ENCODE measurements at places on chromosomes 5 and 9. TPM values are rescaled to one million over a fixed set of nuclear protein-coding genes. Genes with fewer than 3 reads are reported as not detected.
A peak's percentile ranks its signal among the peaks of the same experiment; 100 is the strongest.

Gene MYORG
- 0.21 TPM for polyA plus RNA-seq

- DNase-seq, result no peak
Measured at GRCh38 chr9:86459599-86460155, 105.5 kb upstream of the TUT7 start.

- no peak for DNase-seq
Measured at GRCh38 chr9:136779808-136780207, 11.3 kb upstream of the TMEM141 start.

DNA sequence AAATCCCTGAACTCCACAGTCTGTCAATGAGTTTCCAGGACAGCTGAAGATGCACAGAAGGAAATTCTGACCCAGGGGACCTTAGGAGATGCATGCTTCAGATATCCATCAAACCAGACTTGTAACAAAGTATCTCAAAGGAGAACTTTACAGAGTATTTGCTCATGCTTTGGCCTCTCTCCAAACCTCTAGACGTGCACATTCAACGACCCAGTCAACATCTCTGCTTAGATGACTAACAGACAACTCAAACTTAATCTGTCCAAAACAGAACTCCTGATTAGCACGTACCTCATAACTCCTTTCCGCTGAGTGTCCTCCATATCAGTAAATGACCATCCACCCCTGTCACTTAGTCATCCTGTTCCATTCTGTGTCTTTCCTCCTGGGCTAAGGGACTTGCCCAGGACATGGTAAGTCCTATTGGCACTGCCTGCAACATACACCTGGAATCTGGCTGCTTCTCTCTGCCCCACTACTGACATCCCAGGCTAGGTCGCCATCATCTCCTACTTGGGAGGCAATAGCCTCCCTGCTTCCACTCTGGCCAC, 107.4 kb downstream of the LMNB1 start:
- DNase-seq, result peak; percentile 64

Gene GGTA1
- polyA plus RNA-seq, result not detected

GRCh38 chr5:10752451-10752850, 8.6 kb downstream of the DAP start:
- DNase-seq, result no peak

DNA sequence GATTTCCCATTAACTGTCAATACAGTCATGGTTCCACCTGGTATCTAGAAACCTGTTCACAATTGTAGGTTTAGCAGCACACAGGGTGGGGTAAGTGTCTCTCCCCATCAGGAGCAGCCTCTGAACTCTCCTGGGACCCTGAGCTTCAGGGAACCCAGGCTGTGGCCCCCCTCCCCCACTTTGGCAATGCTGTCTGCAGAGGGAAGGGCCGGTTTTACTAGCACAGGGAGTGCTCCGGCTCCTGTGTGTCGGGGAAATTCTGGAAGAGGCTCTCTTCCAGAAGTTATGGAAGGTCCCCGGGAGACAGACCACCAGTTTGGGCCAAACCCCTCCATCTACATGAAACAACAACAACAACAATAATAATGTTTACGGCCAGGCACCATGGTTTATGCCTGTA, 9.9 kb downstream of the DAB2IP start:
- no peak for DNase-seq

Gene CER1
- polyA plus RNA-seq, result not detected

DNA sequence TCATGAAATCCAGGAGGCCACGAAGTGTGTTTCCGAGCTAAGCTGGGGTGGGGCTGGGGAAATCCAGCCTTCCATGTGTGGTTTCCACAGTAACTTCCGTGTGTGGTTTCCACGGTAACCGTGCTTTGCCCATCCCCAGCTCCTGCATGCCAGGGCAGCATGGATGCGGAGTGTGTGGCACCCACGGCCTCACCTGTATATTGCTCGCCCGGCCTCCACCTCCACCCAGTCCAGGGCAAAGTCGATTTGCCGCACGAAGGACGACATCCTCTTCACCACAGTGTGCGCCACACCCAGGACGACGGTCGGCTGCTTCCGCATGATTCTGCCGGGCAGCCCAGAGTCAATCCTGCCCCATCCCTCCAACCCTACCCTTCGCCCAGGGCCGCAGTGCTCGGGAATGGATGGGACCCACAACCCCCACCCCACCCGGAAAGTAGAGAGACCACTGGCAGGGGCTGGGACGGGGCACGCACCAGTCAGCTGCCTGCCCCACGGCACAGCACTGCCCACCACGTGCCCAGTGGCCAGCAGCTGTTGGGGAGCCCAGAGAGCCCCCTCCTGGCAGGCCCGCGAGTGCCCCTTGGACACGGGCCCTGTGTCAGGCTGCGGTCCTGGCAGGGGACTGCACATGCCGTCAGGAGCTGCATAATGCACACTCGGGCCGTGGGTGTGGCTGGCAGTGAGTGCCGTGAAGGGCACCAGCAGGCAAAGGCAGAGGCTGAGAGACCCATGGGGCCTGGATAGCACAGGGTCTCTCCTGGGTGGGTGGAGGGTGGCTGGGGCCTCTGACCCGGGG, 39.0 kb upstream of the NSMF start:
- DNase-seq, result no peak

- no peak for DNase-seq
Measured at GRCh38 chr9:91298311-91298710, 63.4 kb downstream of the AUH start.

GRCh38 chr5:111744455-111744854, 12.5 kb downstream of the NREP start:
- no peak for DNase-seq

- no peak for DNase-seq
Measured at GRCh38 chr5:96337048-96337781, 95.8 kb downstream of the PCSK1 start.

DNA sequence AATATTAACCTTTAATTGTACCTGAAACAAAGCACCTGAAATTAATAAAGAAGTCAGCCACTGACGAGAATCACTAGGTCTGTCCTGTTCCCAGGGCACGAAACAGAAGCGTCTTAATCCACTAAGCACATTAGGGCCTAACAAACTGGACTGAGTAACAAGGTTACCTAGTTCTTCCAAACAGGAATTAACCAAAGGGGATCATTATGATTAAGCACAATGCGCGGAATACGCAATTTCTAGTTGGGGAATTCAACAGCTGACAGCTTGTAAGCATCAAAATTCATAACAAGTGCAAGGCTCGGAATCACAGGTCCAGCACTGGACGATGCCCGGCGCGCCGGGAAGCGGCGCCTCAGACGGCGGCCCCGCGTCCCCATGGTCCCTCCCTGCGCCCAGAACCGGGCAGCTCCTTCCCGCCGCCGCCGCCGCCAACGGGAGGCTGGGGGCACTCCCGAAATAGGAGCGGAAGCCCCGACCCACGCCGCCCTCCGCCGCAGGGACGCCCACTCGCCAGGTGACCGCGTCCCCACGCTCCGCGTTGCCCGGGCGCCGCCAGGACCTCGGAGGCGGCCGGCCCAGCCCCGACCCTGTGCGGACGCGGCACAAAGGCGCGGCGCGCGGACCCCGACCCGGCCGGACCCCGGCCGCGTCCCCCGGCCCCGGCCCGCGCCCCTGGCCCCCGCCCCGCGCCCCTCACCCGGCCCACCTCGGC, 898 bp downstream of the CAMSAP1 start:
- DNase-seq, result no peak

DNA sequence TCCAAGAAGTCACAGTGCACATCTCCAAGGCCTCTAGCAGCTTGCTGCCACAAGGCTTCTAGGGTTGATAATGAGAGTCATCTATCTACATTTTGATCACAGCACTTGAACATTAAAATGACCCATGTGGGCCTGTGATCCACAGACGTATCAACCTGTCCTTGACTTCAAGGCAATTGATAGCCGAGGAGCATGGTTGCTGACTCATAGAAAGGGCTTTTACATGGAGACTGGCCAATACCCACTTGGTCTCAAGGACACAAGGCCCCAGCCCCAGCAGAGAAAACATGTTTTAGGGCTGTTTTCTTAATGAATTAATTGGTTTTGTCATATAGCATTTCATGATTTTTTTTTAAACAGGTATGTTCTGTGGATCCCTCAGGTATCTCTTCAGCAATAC, 314.0 kb downstream of the SEMA5A start:
- no peak for DNase-seq

- no peak for DNase-seq
Measured at GRCh38 chr5:161001604-161002003, 149.6 kb upstream of the ATP10B start.

- DNase-seq, result no peak
Measured at GRCh38 chr9:120014796-120015195, 565.2 kb downstream of the CDK5RAP2 start.

Gene FIBCD1
- polyA plus RNA-seq, result 1.4 TPM

DNA sequence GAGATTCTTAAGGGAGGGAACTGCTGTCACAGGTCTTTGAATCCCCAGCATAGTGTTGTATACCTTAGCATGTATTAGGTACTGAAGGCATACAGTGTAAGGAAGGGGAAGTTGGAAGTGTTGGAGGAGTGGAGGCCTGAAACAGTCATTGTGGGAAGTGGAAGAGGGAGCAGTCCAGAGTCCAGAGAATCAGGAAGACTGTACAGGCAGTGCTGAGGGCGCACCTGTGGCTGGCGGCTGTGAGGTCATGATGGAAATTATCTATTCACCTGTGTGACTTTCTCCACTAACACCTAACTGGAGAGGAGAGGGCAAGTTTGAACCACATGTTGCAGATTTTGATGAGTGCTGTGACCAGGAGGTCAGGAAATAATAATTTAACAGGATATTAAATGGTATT, 119.7 kb upstream of the NIPBL start:
- no peak for DNase-seq

Gene HTR1A
- not detected for polyA plus RNA-seq

Gene CEL
- 0.49 TPM for polyA plus RNA-seq

DNA sequence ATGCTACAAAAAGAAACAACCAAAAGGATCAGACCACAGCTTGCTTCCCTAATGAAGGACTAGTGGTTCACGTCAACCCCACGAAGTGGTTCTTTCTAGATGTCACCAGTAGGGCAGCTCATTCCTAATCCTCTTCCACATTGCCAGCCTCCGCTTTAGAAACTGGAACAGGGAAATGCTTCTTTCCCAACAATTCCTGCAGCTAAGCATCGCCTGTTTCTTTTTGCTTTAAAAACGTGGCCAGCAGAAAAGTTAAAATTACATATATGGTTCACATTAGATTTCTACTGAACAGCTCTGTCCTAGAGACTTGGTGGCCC, 100.2 kb downstream of the MTX3 start:
- DNase-seq, result no peak

- no peak for DNase-seq
Measured at GRCh38 chr9:93248386-93249040, 64.6 kb downstream of the WNK2 start.

DNA sequence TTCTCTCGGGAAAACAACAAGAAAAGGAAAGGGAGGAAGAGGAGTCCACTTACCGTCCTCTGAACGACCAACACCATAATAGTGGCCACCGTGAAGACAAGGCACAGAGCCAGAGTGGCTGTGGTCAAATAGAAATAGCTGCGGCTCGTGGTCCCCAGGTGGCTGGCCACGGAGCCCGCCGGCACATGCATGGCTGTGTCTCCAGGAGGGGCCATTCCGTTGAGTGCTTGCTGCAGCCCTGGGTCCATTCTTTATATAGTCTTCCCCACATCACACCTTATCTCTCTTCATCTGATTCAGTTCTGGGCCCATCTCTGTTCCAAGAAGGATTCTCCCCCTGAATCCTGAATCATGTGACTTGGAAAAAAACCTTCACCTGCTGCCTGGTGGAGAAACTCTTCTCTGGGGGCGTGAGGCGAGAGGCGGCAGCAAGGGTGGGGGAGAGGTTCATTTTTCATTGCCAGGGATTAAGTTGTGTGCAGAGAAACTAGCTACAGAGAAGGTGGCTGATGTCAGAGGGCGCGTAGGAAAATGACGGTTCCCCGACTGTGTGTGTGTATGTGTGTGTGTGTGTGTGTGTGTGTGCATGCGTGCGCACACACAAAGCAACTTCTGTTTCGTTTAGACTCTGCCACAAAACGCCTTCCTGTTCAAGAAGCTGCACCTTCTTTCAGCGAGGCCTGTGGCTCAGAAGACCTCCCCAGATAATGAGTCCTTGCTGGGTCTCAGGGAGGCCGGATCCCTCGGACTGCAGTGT, at the start of gene TNFSF8:
TSS of gene TNFSF8 (minus strand) at position 536 of the 757 bp plus-strand sequence. CDS start at position 248, 288 bp downstream.
- DNase-seq, result no peak

Gene TPPP
- polyA plus RNA-seq, result 0.07 TPM

DNA sequence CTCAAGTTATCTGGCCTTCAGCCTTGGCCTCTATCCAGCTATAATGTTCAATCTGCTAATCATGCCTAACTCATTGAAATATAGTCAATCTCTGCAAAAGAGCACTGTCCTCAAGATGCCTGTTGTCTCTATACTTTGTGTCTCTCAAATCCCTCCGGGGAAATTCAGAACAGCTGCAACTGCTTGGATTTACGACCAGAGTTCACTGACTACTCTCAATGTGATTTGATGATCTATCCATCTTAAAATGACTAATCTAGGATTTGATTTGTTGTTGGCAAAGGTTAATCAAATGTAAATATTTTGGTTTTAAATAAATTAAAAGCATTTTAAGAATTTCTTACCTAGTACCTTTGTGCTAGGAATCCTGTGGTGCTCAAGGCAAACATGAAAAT, 40.9 kb downstream of the SVEP1 start:
- no peak for DNase-seq

- peak; percentile 13 for DNase-seq
Measured at GRCh38 chr9:123866497-123866896, 63.4 kb downstream of the DENND1A start.

Gene BAAT
- polyA plus RNA-seq, result not detected

- DNase-seq, result no peak
Measured at GRCh38 chr5:144950996-144951395, 780.3 kb downstream of the KCTD16 start.

DNA sequence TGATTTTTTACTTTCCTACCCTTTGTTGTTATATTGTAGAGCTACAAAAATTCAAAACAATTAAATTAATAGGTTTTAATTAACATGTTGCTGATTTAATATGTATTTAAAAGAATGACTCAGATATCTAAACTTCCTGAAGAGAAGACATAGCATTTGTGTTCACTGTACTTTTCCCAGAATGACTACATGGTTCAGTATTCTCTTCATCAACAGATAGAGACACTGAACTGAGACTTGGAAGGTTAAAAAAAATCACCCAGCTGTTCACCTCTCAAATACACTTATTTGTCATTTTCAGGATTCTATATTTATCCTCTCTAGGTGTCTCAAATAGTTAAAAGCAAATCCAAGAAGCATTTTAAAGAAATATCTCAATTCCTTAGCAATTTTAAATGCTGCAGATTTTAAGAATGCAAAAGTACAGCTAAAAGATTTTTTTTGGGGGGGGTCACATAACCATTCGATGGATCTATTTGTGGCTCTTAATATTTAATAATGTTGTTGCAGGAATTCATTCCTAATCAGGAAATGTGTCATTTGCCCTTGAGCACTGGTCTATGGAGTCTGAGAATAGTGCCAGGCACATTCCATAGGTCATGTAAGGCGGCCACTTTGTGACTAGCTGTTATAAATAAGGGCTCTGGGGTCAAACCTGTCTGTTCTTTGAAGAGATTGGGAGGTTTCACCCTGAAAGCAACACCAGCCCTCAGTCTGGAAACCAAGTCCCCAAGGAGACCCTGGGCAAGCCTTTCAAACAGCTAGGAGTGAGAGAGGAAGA, 463.1 kb downstream of the NR2F1-AS1 start:
- no peak for DNase-seq

DNA sequence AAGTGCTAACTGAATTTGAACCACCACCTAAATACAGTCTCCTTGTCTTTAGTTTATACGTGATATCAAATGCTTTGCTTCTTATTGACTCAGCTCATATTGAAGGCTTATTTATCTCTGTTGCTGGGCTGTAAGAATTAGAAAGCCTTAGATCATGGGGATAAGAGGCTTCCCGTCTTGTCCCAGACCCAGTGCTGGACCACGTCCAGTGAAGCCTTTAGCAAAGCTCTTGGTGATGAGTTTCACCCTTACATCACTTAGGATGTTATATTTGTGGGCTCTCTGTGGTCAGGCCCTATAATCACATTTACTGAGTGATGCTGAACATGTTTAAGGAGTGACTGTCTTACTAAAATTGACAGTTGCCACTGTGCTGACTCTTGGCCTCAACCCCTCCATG, 11.2 kb downstream of the FAM240B start:
- no peak for DNase-seq

Data from BJ (cell line).